ENCODE measurements at places on chromosomes 5 and 9. TPM values are rescaled to one million over a fixed set of nuclear protein-coding genes. Genes with fewer than 3 reads are reported as not detected.

DNA sequence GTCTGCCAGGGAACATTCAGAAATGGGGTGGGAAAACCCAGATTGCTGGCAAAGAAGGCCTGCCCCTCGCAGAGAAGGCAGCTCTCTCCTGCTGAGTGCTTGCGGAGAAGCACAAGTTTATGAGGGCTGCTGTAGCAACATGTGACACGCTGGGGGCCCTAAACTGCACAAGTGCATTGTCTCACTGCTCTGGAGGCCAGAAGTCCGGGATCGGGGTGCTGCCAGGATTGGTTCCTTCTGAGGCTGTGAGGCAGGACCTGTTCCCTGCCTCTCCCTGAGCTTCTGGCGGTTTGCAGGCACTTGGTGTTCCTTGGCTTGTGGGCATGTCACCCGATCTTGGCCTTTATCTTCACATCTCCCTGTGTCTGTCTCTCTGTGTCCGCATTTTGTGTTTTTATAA lies 75.6 kb upstream of the NEURL1B start:
- DNase-seq, result no peak

- DNase-seq, result no peak
Measured at GRCh38 chr5:140295414-140295813, 7.5 kb downstream of the PFDN1 start.

- DNase-seq, result no peak
Measured at GRCh38 chr5:142900927-142901326, 130.8 kb downstream of the ARHGAP26 start.

DNA sequence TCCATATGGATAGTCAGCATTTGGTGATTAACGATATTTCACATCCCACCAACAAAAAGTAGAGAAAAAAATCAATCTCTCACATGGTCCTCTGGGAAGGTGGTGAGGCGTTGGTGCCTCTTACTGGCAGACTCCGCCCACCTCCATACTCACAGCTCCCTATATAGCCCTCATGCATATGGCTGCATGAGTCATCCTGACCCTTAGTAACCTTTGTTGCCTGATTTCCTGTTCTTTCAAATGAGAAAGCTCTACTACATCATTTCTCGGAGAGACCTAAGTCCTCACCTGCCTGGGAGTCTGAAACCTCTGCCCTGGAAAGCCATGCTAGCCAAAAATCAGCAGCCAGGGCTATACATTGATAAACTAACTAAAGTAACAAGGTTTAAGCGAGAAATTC lies 33.3 kb upstream of the ABCA1 start:
- DNase-seq, result no peak

DNA sequence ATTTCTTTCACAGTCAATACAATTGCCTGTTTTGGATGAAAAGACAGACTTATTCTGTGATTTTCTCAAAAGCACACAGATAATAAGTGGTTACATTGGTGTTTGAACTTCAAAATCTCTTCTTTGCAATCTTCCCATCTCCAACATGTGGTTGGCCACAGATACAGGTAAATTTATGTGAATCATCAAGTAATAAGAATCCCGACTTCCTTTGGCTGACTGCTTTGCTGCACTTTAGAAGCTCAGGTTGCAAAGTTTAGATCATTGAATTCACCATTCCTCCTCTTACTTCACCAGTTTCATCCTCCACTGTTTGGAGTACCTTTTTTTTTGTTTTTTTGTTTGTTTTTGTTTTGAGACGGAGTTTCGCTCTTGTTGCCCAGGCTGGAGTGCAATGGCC lies 56.5 kb upstream of the ADRB2 start:
- DNase-seq, result no peak

DNA sequence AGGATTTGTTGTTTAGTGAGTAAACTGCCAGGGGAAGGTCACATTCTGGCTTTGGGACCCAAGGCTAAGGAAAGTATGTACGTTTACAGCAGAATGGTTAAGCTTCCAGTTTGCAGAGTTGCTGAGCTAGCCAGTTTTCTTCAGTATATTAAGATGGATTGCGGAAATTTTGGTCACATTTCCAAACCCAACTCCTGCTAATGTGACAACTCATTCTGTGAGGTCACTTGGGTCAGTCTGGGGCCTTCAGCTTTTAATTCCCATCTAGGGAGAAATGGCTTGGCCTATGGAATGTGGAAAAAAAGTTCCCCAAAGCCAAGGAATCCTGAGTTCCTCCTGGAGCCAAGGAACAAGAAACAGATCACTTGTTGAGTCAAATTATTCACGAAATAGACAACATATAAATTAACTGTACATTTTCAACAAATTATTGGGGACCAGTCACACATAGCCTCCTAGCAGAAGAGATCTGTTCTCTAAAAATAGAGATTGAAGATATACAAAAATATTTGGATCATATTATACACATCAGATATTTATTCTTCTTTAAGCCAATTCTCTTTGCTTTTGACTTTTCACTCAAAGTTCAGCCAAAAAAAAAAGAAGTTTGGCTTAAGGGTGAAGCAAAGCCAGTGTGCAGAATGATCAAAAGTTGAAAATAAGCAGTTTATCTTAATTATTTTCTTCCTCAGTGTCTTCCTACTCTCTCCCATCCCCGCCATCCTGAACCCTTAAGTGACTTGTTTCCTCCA lies 8.8 kb downstream of the KCNV2 start:
- DNase-seq, result no peak

DNA sequence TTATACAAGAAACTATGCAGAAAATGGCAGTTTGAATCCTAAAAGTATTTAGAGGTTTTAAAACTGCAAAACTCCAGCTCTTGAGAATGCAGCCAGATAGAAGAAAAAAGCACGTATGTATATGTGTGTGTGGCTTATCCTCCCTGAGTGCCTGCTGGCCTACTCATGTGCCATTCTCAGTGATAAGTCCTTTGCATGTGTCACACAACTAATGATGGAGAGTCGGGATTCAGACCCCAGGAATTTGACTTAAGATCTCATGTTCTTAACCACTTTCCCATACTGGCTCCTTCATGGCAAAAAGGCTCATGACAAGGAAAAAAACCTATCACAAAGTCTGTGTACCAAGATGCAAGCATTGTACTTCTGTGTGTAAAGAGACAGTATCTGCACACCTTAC lies 26.6 kb downstream of the SMARCA2 start:
- no peak for DNase-seq

DNA sequence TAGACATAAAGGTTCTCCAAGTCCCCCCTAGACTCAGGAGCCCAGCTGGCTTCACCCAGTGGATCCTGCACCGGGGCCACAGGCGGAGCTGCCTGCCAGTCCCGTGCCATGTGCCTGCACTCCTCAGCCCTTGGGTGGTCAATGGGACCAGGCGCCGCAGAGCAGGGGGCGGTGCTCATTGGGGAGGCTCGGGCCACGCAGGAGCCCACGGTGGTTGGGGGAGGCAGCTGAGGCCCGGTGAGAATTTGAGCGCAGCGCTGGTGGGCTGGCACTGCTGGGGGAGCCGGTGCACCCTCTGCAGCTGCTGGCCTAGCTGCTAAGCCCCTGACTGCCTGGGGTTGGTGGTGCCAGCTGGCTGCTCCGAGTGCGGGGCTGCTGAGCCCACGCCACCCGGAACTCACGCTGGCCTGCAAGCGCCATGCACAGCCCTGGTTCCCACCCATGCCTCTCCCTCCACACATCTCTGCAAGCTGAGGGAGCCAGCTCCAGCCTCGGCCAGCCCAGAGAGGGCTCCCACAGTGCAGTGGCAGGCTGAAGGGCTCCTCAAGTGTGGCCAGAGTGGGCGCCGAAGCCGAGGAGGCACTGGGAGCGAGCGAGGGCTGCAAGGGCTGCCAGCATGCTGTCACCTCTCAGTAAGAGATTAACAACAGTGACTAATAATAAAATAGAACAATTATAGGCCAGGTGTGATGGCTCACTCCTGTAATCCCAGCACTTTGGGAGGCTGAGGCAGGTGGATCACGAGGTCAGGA lies 65.9 kb downstream of the SPATA31D1 start:
- DNase-seq, result no peak

DNA sequence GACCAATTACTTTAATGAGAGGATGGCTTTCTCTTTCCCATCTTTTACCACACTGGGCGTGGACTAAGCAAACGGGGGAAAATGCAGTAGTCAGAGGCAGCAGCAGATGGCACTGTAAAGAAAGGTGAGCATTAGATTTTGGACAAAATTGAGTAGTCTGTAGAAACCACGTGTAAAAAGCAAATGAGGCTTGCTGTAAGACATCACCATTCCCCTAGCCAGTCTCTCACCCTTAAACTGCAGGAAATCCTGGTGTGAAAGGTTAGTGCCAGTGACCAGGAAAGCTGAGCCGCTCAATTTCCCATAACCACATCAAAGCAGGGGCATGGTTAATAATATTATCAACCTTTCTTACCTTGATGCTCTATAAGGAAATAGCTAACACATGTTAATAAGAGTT lies 31.8 kb downstream of the SPATA31C2 start:
- no peak for DNase-seq

GRCh38 chr9:86854898-86855523 lies 92.3 kb downstream of the GAS1 start:
- DNase-seq, result no peak

GRCh38 chr5:19728571-19728970 lies 259.4 kb downstream of the CDH18 start:
- no peak for DNase-seq

DNA sequence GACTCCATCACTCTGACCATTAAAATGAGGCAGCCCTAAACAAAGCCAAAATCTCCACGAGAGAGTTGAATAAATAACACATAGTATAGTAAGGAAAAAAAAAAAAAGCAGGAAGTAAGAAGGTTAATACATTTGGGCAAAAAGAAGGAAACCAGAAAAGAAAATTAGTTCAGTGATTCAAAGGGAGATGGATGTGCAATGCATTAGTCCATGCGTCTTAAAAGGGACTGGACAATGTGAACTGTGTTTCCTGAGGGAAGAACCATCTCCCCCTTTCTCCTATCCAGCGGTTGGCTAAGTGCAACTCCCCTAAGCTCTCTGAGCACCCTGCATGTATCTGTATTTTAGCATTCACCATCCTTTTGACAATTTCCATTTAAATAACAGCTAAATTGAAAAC lies 1.4 kb downstream of the ANKRA2 start:
- DNase-seq, result no peak

The CYLC2 gene
- not detected for total RNA-seq

The CMBL gene
- total RNA-seq, result 5.9 TPM

The PCDHA12 gene
- 0.25 TPM for total RNA-seq

The SLIT3 gene
- 52.8 TPM for total RNA-seq

The GFI1B gene
- total RNA-seq, result not detected

The NPR3 gene
- total RNA-seq, result 14.7 TPM

Data from vagina (tissue), 2 donors.